ENCODE measurements at places on chromosomes 7 and 10. TPM values are rescaled to one million over a fixed set of nuclear protein-coding genes. Genes with fewer than 3 reads are reported as not detected.

DNA sequence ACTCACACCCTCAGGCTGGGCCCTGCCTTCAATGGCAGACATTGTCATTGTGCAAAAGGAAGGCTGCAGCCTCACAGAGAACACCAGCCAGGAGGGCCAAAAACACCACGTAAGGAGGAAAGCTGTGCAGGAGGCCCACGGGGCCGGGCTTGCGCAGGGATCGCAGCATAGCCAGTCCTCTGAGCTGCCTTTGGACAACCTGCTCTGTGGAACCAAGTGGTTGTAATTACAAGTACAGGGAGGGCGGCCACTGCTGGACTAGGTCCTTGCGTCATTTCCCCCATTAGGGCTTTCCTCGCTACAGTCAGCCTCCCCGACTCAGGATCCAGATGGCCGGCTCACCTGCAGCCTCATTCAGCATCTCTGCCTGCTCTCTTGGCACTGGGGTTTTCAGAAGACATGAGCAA lies 66.9 kb downstream of the FAM53B start:
- H3K4me3 ChIP-seq: no peak overlapping the region
- no peak overlapping the region for H3K27ac ChIP-seq
- H3K4me1 ChIP-seq: peaks cover 77% of the 10 kb centered on the region
- no peak for DNase-seq

GRCh38 chr10:89644691-89644966 lies 413 bp downstream of the PANK1 start:
- peak overlapping the region; percentile 87 for H3K4me3 ChIP-seq
- H3K27me3 ChIP-seq: no peaks in the 10 kb centered on the region
- peak overlapping the region; percentile 72 for H3K27ac ChIP-seq
- DNase-seq: no peak
- H3K4me1 ChIP-seq: peaks cover 7% of the 10 kb centered on the region

- peaks cover 23% of the 10 kb centered on the region for H3K4me1 ChIP-seq
- H3K27ac ChIP-seq: peak overlapping the region; percentile 13
- DNase-seq: no peak
- H3K27me3 ChIP-seq: no peaks in the 10 kb centered on the region
Measured at GRCh38 chr10:49177391-49178355, 10.5 kb downstream of the TMEM273 start.

- H3K27me3 ChIP-seq: no peaks in the 10 kb centered on the region
- no peaks in the 10 kb centered on the region for H3K36me3 ChIP-seq
- H3K4me3 ChIP-seq: no peak overlapping the region
- no peaks in the 10 kb centered on the region for H3K4me1 ChIP-seq
Measured at GRCh38 chr7:104851268-104851667, 162.7 kb upstream of the KMT2E start.

DNA sequence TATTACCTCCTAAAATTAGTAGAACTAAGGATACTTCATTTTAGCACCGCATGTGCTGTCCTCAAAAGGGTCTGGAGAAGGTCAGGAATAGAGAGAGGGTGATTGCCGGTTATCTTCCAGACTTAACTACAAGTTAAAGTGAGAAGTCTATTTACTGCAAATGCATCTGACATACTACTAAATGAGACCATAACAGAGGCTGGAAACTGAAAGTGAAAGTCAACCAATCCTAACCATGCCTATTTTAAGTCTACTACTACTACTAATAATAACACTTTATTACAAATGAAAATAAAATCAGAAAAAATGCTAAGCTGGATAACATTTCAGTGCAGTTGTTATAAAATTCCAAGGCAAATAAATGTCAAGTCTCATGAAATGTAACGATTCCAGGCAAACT lies 244.7 kb downstream of the KIF20B start:
- no peak overlapping the region for H3K4me3 ChIP-seq
- no peaks in the 10 kb centered on the region for H3K36me3 ChIP-seq
- H3K4me1 ChIP-seq: no peaks in the 10 kb centered on the region
- no peaks in the 10 kb centered on the region for H3K27me3 ChIP-seq
- H3K27ac ChIP-seq: no peak overlapping the region
- no peak for DNase-seq

DNA sequence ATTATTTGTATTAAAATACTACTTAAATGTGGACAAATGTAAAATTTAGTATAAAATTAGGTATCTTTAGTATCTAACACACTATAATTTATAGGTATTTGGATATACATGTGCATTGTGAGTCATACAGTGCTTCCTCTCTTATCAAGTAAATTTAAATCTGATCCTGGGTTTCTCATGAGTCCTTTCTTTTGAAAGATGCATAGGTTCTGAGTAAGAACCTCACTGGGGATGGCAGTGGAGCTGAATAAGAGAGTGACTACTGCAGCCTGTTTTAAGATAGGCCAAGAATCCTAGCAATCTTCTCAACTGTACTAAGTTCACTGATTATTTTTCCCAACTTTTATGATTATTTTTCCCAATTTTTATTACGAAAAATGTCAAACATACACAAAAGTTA lies 16.2 kb downstream of the CEP55 start:
- H3K27ac ChIP-seq: no peak overlapping the region
- H3K27me3 ChIP-seq: no peaks in the 10 kb centered on the region
- H3K36me3 ChIP-seq: no peaks in the 10 kb centered on the region

- H3K36me3 ChIP-seq: no peaks in the 10 kb centered on the region
- H3K4me3 ChIP-seq: no peak overlapping the region
- no peak for DNase-seq
- no peaks in the 10 kb centered on the region for H3K4me1 ChIP-seq
- H3K27me3 ChIP-seq: no peaks in the 10 kb centered on the region
- no peak overlapping the region for H3K27ac ChIP-seq
Measured at GRCh38 chr7:13717031-13717430, 272.4 kb downstream of the ETV1 start.

DNA sequence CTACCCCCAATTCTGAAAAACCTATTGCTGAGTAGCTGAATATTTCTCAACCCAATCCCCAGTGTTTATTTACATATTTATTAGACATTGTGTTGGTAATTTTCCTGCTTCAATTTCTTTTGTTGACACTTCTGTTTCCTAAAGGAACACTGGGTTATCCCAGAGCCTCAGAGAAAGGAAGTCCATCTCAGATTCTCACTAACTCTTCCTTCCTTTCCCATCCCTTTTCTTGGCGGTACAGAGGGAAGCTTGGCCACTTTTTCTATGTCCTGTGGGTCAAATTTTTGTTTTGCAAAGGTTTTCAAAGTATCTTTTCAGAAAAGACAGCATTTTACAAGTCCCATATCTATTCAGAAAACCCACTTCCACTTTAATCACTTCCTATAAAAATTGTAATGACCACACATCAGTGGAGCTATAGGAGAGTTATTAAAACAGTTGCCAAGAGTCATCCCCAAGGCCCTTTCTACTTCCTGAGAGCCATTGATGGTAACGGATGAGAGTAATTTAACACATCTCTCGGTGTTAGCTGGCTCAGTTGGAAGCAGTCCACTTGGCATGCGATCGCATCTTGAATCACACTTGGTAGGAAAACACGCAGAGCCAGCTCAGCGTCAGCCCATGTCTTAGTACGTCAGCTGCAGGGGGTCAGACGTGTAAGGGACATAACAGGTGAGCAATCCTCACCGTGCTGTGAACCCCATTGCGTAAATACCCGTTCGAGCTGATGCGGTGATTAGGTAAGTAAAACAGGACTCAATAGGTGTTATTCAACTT lies 231.1 kb upstream of the ADARB2 start:
- no peak overlapping the region for H3K4me3 ChIP-seq
- no peak for DNase-seq
- H3K36me3 ChIP-seq: no peaks in the 10 kb centered on the region
- no peaks in the 10 kb centered on the region for H3K27me3 ChIP-seq
- no peaks in the 10 kb centered on the region for H3K4me1 ChIP-seq

DNA sequence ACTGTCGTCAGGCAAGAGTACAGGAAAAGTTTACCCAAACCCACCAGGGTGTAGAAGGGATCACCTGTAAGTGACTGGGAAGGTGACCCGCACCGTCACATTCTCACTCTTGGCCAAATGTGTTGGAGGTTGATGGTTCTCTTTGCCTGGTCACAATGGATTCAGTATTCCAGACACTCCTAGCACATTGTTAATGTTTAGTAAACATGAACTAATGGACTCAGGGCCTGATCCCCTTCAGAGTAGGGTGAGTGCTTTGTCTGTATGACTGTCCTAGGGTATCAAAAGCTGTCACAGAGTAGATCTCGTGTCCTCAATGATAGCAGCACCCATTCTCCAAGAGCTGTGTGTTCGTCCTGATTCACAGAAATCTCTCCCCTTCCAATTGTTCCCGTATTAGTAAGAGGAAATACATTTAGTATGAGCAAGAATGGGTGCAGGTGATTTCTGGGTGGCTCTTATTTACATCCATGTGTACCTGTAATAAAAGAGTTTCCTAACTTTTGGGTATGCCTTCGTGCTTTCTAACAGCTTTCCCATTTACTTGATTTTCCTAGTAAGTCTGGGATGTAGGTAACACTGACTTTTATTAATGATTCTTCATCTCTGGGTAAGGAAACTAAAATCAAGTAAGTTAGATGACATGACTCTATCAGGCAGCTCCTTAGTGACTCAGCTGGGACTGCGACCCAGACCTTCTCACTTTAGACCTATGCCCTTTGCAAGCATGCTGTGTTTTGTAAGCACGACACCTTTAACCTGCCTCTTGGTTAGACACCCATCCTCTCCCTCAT lies 4.7 kb downstream of the EEPD1 start:
- H3K36me3 ChIP-seq: no peaks in the 10 kb centered on the region
- H3K27me3 ChIP-seq: no peaks in the 10 kb centered on the region
- H3K4me3 ChIP-seq: no peak overlapping the region
- no peak overlapping the region for H3K27ac ChIP-seq
- DNase-seq: no peak

GRCh38 chr7:72292794-72293193 lies 119.3 kb downstream of the CALN1 start:
- H3K27me3 ChIP-seq: no peaks in the 10 kb centered on the region
- H3K36me3 ChIP-seq: no peaks in the 10 kb centered on the region
- no peaks in the 10 kb centered on the region for H3K4me1 ChIP-seq
- no peak for DNase-seq

DNA sequence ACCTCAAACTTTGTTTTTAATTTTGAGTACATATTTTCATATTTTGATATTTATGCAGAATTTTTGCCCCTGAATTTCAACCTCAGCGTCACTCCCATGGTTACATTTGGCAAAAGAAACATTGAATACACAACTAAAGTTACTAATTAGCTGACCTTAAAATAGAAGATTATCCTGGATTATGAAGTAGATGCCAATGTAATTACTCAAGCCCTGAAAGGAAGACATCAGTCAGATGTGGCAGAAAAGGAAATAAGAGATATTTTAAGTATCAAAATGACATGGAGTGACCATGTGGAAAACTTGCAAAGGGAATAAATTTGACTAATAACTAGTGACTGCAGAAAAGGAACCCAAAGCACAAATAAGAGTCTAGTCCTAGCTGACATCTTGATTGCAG lies 701.3 kb upstream of the KCND2 start:
- no peak overlapping the region for H3K4me3 ChIP-seq
- no peaks in the 10 kb centered on the region for H3K36me3 ChIP-seq
- no peak overlapping the region for H3K27ac ChIP-seq

GRCh38 chr7:134510646-134511045 lies 16.7 kb upstream of the AKR1B10 start:
- no peaks in the 10 kb centered on the region for H3K36me3 ChIP-seq
- no peaks in the 10 kb centered on the region for H3K4me1 ChIP-seq
- no peak overlapping the region for H3K27ac ChIP-seq
- no peaks in the 10 kb centered on the region for H3K27me3 ChIP-seq

GRCh38 chr7:116910383-116910782 lies 42.9 kb upstream of the ST7 start:
- no peak overlapping the region for H3K4me3 ChIP-seq
- H3K4me1 ChIP-seq: no peaks in the 10 kb centered on the region
- peaks cover 92% of the 10 kb centered on the region for H3K36me3 ChIP-seq
- H3K27ac ChIP-seq: no peak overlapping the region

- peaks cover 10% of the 10 kb centered on the region for H3K27me3 ChIP-seq
- no peak for DNase-seq
- no peak overlapping the region for H3K27ac ChIP-seq
- H3K36me3 ChIP-seq: no peaks in the 10 kb centered on the region
- H3K4me3 ChIP-seq: no peak overlapping the region
Measured at GRCh38 chr7:156985101-156985992, 25.1 kb downstream of the MNX1 start.

DNA sequence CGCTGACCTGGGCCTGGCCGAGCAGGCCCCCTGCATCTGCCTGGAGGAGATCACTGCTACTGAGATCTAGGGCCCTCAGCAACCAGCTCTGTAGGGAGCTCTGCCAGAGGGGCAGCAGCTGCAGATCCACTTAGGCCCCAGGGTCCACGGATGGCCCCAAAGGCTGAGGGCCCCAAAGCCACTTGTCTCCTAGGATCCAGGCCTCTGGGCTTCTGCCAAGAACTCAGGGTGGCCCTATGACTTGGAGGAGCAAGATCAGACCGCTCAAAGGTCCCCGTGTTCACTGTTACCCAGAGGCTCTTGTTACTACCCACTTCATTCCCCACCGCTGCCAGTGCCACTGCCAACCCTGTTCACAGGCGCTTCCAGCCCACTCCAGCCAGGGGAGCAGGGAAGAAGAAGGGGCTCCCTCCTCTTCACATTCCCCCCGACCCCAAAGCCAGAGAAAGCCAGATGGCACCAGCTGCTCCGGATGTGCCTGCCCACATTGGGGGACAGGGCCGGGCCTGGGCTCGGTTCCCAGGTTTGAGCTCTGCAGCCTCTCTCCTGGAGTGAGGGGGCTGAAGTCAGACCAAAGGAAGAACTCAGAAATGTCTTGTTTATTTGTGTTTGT lies 7.6 kb downstream of the LZTS2 start:
- peaks cover 48% of the 10 kb centered on the region for H3K36me3 ChIP-seq
- H3K27me3 ChIP-seq: no peaks in the 10 kb centered on the region
- no peak overlapping the region for H3K27ac ChIP-seq
- no peak overlapping the region for H3K4me3 ChIP-seq
- no peak for DNase-seq

DNA sequence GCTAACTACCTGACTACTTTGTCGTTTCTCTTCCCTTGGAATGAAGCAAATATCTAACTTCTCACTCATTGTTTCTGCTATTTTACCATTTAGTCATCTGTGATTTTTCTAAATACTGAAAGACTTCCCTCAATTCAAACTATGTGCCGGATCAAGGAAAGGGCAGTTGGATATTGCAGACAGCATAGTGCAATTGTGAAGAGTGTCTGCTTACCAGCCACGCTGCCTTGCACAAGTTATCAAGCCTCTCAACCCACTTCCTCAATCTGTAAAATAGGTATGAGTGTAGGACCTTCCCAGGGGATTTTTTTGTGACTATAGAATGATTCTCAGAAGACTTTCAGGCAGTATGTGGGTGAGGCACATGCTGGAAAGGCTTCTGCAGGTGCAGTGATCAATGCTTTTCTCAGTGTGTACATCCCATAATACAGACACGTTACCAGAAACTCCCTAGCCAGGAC lies 54.3 kb downstream of the EGFR start:
- no peaks in the 10 kb centered on the region for H3K27me3 ChIP-seq
- H3K36me3 ChIP-seq: no peaks in the 10 kb centered on the region
- H3K4me1 ChIP-seq: peaks cover 41% of the 10 kb centered on the region
- no peak for DNase-seq

- no peaks in the 10 kb centered on the region for H3K27me3 ChIP-seq
- H3K36me3 ChIP-seq: no peaks in the 10 kb centered on the region
- H3K4me3 ChIP-seq: no peak overlapping the region
- H3K27ac ChIP-seq: no peak overlapping the region
Measured at GRCh38 chr7:106535234-106535932, 125.6 kb downstream of the CCDC71L start.

The HTR7 gene
- 0.64 TPM for total RNA-seq

The SH2D4B gene
- total RNA-seq: 0.43 TPM

The CHAT gene
- not detected for total RNA-seq

The PTCD1 gene
- 7.5 TPM for total RNA-seq

The PBLD gene
- total RNA-seq: 2.3 TPM

The MBL2 gene
- not detected for total RNA-seq

The CCSER2 gene
- total RNA-seq: 74.4 TPM

The LRRD1 gene
- total RNA-seq: not detected

The PLAC9 gene
- total RNA-seq: 24.1 TPM

The MSS51 gene
- total RNA-seq: 3.0 TPM

The NUTM2A gene
- total RNA-seq: 2.9 TPM

The SPAM1 gene
- not detected for total RNA-seq

All from upper lobe of right lung (tissue), 1 donor.